ENCODE measurements at places on chromosomes 7 and 10. TPM values are rescaled to one million over a fixed set of nuclear protein-coding genes. Genes with fewer than 3 reads are reported as not detected.

The PTPN20 gene
- 2.1 TPM for total RNA-seq

The GIMAP7 gene
- not detected for total RNA-seq

- H3K27ac ChIP-seq: no peak overlapping the region
- H3K27me3 ChIP-seq: peaks cover 73% of the 10 kb centered on the region
- no peak overlapping the region for H3K4me3 ChIP-seq
- peaks cover 49% of the 10 kb centered on the region for H3K4me1 ChIP-seq
- no peaks in the 10 kb centered on the region for H3K36me3 ChIP-seq
Observed at GRCh38 chr7:101172005-101172853, 6.9 kb upstream of the VGF start.

DNA sequence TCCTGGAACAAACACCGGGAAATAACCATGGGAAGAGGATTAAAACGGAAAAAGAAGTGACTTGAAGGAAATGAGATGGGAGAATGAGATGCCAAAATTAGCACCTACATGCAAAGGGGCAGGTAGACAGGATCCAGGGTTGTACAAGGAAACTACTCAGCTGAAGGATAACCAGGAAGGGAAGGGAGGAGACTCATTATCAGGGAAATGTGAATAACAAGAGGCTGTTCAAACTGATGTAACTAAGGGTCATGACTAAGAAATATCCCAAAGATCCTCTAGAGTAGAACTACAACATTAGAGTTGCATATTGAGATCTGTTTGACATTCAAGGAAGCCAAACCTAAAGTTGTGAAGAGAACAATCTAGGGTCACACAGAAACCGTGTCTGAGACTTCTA is 166.2 kb upstream of the SP8 start:
- H3K4me3 ChIP-seq: no peak overlapping the region
- H3K36me3 ChIP-seq: no peaks in the 10 kb centered on the region
- H3K27ac ChIP-seq: no peak overlapping the region
- H3K4me1 ChIP-seq: no peaks in the 10 kb centered on the region
- DNase-seq: no peak

GRCh38 chr7:11166051-11166450 is 192.4 kb downstream of the PHF14 start:
- no peak overlapping the region for H3K27ac ChIP-seq
- no peaks in the 10 kb centered on the region for H3K27me3 ChIP-seq
- H3K36me3 ChIP-seq: peaks cover 14% of the 10 kb centered on the region
- H3K4me1 ChIP-seq: no peaks in the 10 kb centered on the region

GRCh38 chr7:141585592-141586510 is 34.6 kb downstream of the AGK start:
- H3K27me3 ChIP-seq: no peaks in the 10 kb centered on the region
- H3K4me1 ChIP-seq: no peaks in the 10 kb centered on the region
- DNase-seq: no peak
- H3K27ac ChIP-seq: no peak overlapping the region

- H3K4me3 ChIP-seq: no peak overlapping the region
- H3K27ac ChIP-seq: no peak overlapping the region
- peaks cover 28% of the 10 kb centered on the region for H3K4me1 ChIP-seq
- no peaks in the 10 kb centered on the region for H3K27me3 ChIP-seq
- DNase-seq: no peak
Observed at GRCh38 chr10:95651346-95652060, 5.0 kb downstream of the ALDH18A1 start.

The CCDC3 gene
- total RNA-seq: 0.07 TPM

GRCh38 chr7:24283554-24283896 is 465 bp upstream of the NPY start:
- no peak overlapping the region for H3K27ac ChIP-seq
- H3K27me3 ChIP-seq: peaks cover 34% of the 10 kb centered on the region
- no peak for DNase-seq
- peaks cover 23% of the 10 kb centered on the region for H3K4me1 ChIP-seq
- H3K36me3 ChIP-seq: no peaks in the 10 kb centered on the region

The STRIP2 gene
- 0.35 TPM for total RNA-seq

DNA sequence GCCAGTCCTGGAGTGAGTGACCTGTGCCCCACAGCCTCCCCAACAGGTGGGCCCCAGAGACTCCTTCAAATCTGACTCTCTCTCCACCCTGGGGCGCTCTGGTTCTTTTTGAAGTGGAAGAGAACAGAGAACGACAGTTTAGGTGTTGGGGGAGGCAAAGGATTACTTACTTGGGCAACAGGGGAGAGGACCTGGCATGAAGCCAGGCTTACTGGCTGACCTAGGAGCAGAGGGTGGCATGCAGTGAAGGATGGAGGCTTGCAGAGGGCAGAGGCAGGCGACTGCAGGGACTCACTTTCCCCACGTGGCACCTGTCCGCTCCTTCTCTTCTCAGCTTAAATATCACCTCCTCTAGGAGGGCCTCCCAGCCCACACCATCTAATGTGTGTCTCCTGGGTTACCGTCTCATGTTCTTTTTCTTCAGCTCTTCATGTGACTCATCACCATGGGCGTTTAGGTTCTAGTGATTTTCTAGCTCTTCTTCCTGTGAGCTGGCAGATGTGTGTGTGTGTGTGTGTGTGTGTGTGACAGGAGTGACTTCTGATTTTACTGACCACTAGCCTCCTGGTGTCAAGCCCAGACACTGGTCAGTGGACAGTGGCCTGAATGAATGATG is 15.5 kb downstream of the LZTS2 start:
- peaks cover 28% of the 10 kb centered on the region for H3K4me1 ChIP-seq
- DNase-seq: no peak
- peaks cover 27% of the 10 kb centered on the region for H3K27me3 ChIP-seq

DNA sequence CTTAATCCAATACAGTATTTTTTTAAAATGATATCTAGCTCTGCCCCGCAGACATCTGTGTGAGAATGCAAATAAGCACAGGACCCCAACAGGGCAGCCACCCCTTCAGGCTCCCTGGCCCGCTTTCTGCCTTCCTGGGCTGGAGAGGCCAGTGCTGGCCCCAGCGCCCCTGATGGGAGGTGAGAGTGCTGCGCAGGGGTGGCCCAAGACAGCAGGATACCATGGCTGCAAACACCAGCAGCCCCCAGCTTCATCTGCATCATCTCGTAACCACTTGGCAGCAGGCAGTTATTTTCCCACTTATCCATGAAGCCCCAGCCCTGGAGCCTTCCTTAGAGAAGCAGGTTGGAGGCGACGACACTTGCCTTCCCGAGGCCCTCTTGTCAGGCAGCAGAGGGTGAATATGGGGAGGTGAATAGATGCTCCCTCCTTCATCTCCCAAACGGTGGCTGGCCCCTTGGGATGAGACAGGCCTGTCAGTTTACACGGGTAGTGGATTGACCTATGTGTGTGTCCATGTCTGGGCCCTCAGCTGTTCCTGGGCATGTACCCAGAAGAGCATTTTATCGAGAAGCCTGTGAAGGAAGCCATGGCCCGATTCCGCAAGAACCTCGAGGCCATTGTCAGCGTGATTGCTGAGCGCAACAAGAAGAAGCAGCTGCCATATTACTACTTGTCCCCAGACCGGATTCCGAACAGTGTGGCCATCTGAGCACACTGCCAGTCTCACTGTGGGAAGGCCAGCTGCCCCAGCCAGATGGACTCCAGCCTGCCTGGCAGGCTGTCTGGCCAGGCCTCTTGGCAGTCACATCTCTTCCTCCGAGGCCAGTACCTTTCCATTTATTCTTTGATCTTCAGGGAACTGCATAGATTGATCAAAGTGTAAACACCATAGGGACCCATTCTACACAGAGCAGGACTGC is 71.2 kb downstream of the ALOX5 start:
- DNase-seq: no peak
- H3K4me3 ChIP-seq: no peak overlapping the region
- H3K27ac ChIP-seq: no peak overlapping the region
- peaks cover 45% of the 10 kb centered on the region for H3K36me3 ChIP-seq
- H3K27me3 ChIP-seq: no peaks in the 10 kb centered on the region

DNA sequence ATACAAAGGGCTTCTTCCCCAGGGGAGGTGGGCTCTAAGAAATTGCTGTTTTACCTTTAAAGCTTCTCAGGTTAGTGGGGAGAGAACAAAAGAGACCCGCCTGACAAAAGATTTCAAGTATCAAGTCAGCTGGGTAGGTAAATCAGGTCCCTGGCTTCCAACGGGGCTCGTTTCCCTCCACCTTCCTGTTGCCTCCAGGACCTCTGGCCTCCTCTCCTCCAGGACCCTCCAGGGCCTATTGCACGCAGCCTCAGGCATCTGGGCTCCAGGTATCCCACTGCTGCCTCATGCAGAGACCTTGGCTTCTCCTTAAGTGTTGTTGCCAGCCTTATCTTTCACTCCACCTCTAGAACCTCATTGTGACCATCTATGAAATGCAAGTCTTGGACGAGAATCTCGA is 2.9 kb downstream of the BNIP3 start:
- peaks cover 4% of the 10 kb centered on the region for H3K36me3 ChIP-seq
- H3K4me3 ChIP-seq: no peak overlapping the region

GRCh38 chr10:33807531-33808359 is 473.3 kb upstream of the NRP1 start:
- H3K4me1 ChIP-seq: no peaks in the 10 kb centered on the region
- DNase-seq: no peak
- no peak overlapping the region for H3K27ac ChIP-seq
- H3K36me3 ChIP-seq: no peaks in the 10 kb centered on the region

The CREM gene
- 75.3 TPM for total RNA-seq

DNA sequence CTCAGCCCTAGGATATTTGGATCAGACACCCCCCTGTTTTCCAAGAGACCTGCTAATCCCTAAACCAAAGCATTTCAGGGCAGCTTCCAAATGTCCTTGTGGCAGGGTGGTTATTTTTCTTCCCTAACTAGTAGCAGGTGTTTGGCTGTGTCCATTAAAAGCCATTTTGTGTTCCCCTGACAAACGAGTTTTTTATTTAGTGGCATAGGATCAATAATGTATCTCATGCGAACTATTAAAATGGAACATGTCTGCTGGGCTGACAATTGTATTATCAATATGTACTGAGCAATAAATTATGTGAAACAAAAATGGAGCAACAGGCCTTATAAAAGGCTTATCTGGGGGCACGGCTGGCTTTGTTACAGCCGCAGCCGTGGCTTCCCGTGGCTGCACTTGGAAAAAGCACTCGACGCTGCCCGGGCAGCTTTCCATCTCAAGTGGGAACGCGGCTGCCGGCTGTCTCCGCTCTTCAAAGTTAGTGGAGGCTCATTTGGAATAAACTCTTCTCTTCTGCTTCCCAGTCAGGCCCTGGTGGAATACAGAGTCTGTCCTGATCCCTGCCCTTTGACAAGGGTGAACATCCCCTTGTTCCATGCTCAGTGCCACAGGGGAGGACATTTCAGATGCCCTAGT is 554.3 kb downstream of the TYW1 start:
- no peaks in the 10 kb centered on the region for H3K36me3 ChIP-seq
- H3K27ac ChIP-seq: no peak overlapping the region
- H3K4me1 ChIP-seq: no peaks in the 10 kb centered on the region
- H3K27me3 ChIP-seq: no peaks in the 10 kb centered on the region
- no peak overlapping the region for H3K4me3 ChIP-seq

GRCh38 chr7:33471636-33472242 is 342.4 kb downstream of the BBS9 start:
- H3K36me3 ChIP-seq: peaks cover 10% of the 10 kb centered on the region
- no peaks in the 10 kb centered on the region for H3K4me1 ChIP-seq
- no peak overlapping the region for H3K27ac ChIP-seq
- H3K4me3 ChIP-seq: no peak overlapping the region

DNA sequence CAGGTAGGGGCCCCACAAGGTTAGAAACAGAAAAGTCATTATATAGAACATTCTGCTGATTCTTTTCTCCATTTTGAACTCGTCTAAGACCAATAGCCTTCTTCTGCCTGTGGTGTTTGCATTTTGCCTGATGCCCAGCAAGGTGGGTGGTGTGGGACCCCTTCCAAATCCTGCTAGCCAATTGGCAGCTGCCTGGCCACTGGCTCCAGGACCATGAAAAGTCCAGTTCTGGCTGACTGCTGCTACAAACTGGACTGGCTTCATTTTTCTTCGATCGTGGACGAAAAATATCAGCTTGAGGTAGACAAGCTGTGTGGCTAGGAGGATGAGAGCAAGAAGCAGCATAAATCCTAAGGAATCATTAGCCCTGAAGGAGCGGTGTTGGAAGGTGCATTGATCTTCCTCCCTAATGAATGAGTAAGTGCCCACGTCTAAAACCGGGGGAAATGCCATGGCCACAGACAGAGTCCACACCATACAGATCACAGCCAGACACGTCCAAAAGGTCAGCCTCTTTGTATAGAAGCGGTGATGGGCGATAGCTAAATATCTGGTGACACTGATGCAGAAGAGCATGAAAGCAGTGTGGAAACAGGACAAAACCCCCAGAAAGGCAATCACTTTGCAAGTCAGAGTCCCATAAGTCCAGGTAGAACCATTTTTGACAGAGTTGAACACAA is 2.7 kb downstream of the GPR85 start:
- no peaks in the 10 kb centered on the region for H3K36me3 ChIP-seq
- no peak for DNase-seq
- H3K4me1 ChIP-seq: peaks cover 7% of the 10 kb centered on the region
- H3K4me3 ChIP-seq: no peak overlapping the region
- no peak overlapping the region for H3K27ac ChIP-seq

- no peaks in the 10 kb centered on the region for H3K27me3 ChIP-seq
- DNase-seq: no peak
- peaks cover 21% of the 10 kb centered on the region for H3K36me3 ChIP-seq
- H3K27ac ChIP-seq: no peak overlapping the region
- H3K4me3 ChIP-seq: no peak overlapping the region
Observed at GRCh38 chr7:70761711-70762328, 370.1 kb upstream of the GALNT17 start.

DNA sequence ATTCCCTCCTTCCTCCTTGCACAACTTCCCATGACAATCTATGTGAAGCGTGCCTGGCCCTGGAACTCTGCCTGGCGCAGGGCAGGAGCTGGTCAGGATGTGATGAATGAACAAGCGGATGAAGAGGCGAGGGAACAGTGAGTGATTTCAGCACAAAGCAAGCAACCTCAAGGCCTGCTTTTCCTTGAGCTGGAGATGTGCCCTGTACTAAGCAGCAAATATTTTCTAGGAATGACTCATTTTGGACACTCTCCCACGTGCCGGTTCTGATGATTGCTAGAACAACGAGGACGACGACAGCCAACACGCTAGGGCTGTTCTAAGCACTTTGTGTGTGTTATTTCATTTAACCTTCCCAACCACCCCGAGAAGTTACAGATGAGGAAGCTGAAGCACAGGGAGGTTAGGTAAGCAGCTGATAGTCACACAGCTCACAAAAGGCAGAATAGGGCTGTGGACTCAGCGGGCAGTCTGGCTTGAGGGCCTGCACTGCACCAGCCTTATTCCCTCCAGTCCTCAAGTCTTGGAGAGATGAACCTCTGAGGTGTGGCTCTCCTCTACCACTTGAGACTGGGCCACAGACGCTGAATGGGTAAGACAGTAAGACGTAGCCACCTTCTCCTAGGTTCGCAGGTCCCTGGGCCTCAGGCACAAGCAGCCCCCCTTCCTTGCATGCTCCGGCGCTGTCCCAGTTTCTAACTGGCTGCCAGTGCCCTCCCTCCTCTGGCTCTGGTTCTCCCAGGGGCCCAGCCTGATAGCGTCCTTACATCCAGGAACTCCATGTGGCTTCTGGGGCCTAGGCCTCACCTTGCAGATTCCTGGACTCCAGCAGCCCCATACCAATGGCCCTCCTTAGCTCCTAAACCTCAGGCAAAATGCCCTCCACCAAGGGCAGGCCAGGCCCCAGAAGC is 59.0 kb downstream of the YKT6 start:
- H3K4me1 ChIP-seq: peaks cover 35% of the 10 kb centered on the region
- H3K4me3 ChIP-seq: no peak overlapping the region
- H3K27ac ChIP-seq: no peak overlapping the region
- DNase-seq: no peak

GRCh38 chr10:60664859-60665258 is 113.4 kb upstream of the CDK1 start:
- no peaks in the 10 kb centered on the region for H3K4me1 ChIP-seq
- H3K4me3 ChIP-seq: no peak overlapping the region
- no peaks in the 10 kb centered on the region for H3K36me3 ChIP-seq
- DNase-seq: no peak

All from activated B cell treated with CpG ODN at 0.5 μM for 24 hours (primary cell).